Testis (tissue), 5 donors: ENCODE measurements at places on chromosomes 2 and 18. TPM values are rescaled to one million over a fixed set of nuclear protein-coding genes. Genes with fewer than 3 reads are reported as not detected.

Gene CD207
- total RNA-seq, result 0.79 TPM

Gene RGPD4
- total RNA-seq, result 7.1 TPM

Gene FIGN
- total RNA-seq, result 3.9 TPM

Gene ATP6V1B1
- total RNA-seq, result 2.9 TPM

Gene GYPC
- total RNA-seq, result 9.9 TPM

Gene PLGLB2
- 1.3 TPM for total RNA-seq

Gene INSIG2
- total RNA-seq, result 13.9 TPM

GRCh38 chr2:33583194-33583938 is 15.7 kb downstream of the FAM98A start:
- peak; percentile 58 for DNase-seq

DNA sequence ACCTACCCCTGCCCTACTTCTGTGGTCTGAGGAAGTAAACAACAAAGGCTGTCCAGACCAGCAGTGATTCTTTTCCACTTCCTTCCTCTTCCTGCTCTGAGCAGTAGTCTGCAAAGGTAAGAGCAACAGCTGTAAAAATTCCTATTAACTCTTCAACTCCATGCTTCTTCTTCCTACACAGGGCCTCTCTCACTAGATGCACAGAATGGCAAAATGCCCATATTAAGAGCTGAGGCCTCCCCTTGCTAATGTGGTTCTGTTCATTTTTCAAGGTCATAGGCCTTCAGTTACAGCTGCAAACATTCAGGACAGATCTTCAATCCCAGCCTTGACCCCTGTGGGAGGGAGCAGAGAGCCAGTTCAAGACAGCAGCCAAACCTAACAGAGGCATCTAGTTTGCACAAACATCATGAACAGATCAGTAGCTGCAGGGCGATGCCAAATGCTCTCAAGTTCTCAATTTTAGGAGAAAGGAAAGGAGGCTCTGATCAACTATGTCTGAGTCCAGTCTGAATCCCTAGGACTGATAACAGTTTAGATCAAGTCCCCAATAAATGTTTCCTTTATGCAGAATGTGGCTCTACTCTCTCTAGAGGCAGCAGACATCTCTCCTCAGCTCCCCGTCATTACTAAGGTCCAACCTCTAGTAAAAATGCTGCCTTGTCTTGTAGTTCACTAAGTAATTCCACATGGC is 20.9 kb downstream of the SLC40A1 start:
- DNase-seq, result peak; percentile 64

- DNase-seq, result no peak
Measured at GRCh38 chr2:82780050-82780449, 1679.0 kb downstream of the SUCLG1 start.

GRCh38 chr2:38156436-38156835 is 80.5 kb upstream of the CYP1B1 start:
- no peak for DNase-seq

GRCh38 chr2:41949091-41949882 is 98.5 kb upstream of the PKDCC start:
- no peak for DNase-seq

DNA sequence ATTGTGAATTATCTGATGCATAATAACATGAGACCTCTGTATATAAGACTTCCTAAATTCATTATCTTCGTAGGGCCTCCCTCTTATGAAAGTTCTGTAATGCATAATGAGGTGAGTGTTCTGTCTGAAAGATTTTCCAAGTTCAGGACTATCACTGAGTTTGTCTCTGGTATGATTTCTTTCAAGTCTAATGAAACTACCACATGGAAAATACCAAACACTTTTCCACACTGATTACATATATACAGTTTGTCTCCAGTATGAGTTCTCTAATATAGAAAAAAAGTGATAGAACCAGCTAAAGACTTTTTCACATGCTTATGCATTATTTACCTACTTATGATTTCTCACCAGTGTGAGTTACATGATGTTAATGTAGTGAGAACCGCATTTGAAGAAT is 34.7 kb downstream of the CTNNA2 start:
- DNase-seq, result no peak

DNA sequence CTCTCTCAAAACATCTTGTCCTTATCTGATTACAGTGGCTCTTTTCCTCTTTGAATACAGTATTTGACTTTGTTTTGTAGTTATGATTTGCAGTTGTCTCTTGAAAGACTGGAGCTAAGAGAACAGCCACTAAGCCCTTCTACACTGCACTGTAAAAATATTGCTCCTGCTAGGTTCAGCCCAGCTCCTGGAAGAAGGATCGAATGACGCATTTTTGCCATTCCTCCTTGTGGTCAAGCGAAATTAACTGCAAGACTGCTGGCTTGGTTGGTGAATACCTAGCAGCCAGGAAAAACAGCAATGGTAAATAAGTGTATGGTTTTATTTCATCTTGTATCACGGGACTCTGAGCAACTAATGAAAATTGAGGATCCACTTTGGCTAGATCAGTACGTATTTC is 407.8 kb upstream of the CDH2 start:
- DNase-seq, result no peak

GRCh38 chr2:231132129-231132528 is 7.3 kb upstream of the HTR2B start:
- DNase-seq, result no peak

DNA sequence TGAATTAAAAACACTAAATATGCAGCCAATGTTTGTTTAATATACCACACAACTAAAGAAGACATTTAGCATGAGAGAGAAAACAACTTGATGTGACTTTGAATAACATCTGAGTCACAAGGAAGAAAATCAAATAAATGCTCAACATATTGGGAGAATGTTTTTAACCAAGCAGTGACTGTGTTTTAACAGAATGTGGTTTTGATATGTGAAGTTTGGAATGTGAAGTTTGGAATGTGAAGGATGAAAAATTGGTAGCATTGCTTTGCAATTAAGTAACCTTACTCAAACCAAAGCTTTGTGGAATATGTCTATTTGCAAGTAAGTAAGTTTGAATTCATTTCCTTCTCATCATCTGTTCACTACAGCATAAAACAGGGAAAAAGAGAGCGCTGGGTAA is 128.2 kb upstream of the DNAJC10 start:
- no peak for DNase-seq

DNA sequence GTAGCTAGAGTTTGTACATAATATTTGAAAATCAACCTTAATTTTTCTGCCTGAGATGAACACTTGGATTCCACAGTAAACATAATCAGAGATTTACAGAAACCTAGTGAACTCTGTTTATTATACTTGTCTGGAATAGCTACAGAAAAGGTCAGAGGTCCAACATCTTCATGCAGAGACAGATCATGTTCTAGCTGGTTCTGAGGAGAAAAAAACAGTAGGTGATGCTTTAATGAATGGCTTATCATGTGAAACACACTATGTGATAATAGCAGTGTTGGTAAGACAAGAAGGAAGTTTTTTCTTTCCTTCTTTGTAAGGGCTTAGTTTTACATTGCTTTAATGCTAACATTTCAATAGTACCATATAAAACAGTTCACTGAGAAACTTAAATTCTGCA is 846.4 kb upstream of the ZEB2 start:
- no peak for DNase-seq

GRCh38 chr18:24064391-24065100 is 50.0 kb downstream of the TTC39C start:
- DNase-seq, result no peak

DNA sequence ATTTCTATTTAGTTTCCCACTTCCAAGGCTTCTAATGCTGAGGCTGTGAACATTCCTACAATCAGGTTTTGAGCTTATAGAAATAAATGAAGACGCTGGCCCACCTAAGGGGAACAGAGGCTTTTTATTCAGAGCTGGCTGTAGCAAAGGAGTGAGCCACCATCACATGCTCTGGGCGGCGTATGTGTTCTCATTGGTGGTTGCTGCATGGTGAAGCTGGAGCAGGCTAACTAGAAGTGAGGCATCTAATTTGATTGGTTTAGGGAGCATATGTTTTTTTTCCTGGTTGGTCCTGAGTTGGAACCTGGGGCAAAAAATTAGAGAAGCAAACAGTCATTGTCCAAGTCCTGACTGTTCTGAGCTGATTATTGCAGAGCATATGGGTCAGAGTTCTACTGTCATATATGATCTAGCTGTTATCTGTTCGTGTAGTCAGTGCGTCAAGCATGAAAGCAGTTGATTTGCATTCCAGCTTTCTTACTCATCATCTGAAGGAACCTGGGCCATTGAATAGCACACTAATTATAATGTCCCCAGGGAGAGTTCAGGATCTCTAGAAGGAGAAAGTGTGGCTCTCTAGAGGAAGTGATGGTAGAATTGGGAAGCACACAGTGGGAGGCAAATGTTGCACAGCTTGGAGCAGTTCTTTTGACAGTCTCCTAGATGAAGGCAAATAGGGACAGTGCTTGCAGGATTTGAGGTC is 279.6 kb downstream of the PARD3B start:
- no peak for DNase-seq

DNA sequence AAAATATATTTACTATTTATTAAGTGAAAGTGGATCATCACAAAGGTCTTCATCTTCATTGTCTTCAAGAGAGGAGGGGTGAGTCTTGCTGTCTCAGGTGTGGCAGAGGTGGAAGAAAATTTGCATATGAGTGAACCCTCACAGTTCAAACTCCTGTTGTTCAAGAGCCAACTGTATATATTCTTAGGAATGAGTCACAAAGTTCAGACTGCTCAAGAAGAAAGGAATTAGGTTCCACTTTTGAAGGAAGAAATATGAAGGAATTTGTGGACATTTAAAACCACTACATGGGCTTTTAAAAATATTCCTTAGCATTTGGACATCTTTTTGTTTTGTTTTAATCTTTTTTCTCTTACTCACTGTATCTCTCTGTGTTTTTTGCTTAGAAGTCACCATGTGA is 212.6 kb downstream of the INSIG2 start:
- no peak for DNase-seq

DNA sequence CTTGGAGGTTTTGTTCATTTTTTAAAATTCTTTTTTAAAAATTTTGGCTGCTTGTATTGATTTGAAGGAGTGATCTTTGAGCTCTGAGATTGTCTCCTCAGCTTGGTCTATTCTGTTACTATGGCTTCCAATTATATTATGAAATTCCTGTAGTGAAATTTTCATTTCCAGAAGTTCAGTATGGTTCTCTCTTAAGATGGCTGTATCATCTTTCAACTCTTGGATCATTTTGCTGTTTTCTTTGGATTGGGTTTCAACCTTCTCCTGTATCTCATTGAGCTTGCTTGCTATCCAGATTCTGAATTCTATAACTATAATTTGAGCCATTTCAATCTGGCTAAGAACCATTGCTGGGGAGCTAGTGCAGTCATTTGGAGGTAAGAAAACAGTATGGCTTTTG is 270.8 kb upstream of the NT5C1B start:
- no peak for DNase-seq

DNA sequence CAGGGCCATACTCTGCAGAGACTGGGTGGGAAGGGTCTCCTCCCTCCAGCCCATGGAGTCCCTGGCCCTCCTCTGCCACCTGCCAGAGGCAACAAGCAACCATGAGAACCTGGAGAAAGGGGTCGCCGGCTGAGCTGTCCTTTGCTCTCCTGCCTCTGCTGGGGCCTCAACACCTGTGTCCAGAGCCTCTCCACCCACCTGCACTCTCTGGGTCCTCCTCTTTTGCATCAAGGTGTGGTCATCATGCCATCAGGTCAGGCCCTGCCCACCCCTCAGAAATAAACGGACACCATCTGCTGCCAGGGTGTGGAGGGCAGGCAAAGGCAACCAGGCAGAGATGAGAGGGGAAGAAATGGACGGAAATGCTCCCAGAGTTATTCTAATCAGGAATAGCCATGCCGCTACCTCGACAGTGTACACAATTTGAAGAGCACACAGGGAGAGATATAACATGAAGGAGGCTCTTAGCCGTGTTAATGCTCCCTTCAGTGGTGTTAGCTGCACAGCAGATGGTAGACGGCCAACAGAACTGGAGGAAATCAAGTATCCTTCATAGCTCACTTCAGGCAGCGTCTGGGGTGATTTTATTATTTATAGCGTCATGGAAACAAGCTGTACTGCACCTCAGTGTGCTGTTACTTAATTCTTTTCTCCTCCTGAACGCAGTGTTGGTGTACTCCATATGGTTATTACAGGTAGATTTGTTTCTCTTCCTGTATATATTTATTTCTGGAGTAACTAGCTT is 247.9 kb downstream of the TSN start:
- DNase-seq, result no peak

DNA sequence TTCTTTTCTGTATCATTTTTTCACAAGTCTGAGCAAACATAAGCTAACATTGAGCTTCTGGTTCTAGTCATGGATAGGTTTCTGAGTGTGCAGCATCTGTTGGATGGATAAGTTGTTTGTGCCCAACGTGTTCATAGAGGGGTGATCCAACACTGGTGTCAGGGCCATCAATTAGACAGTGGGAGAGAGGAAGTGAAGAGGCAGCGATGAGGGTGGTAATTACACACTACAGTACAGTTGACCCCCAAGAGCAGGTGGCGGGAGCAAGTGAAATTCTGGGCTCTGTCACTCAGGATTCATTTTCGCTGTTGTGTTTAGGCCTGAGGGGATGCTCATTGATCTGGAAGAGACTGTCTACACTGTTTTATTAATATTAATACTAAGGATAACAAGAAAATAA is 180.0 kb upstream of the CXCR4 start:
- DNase-seq, result no peak

DNA sequence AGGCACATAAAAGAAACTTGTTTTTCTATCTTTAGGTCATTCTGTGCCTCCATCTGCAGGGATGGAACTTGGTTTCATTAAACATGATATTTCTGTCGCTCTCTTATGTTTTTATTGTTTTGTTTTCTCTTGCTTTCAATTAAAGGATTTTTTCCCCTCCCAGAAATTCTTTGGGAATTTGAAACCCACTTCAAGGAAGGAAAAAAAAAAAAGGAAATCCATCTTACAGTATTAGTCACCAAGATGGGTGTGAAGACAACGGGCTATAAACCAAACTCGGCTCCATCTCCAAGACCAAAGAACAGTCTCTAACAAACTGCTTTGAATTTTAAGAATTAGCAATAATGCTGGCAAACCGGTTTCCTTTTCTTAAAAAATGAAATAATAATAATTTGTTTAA is 244.1 kb downstream of the BCL11A start:
- no peak for DNase-seq

GRCh38 chr2:113930448-113930847 is 40.6 kb downstream of the ACTR3 start:
- no peak for DNase-seq

DNA sequence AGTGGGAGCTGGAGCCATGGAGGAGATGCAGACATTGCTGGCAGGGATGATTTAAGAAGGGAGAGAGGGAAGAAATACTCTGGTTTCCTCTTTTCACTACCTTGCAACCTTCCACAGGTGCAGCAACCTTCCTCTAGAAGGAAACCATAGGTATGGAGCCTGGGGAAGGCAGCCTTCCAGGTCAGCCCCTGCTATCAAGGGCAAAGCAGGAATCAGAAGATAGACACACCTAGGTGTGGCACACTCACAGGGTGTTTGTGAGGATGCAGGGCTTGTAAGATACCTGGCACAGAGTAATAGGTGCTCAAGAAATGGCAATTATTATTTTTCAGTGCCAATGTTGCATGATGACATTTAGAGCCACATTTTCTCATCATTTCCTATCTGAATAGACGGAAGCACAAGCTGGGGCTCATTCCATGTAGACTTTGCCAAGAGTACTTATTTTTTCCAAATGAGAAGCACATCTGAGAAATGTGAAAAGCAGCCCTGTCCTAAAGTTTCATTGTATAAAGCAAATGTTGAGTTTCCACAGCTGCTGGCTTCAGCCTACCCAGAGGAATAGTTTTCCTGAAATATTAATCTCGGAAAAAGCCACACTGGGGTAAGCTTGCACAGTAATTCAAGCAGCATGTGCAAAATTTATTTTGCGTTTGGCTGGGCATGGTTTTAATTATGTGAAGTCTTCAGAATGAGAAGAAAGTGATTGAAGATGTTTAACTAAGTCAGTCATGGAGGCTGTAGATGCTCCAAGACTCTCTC is 20.6 kb downstream of the EVA1A start:
- no peak for DNase-seq
